Mesenteric fat pad (tissue), 1 donor: ENCODE measurements at places on chromosomes 2 and 18. TPM values are rescaled to one million over a fixed set of nuclear protein-coding genes. Genes with fewer than 3 reads are reported as not detected.

GRCh38 chr2:9858730-9859068, 15.4 kb downstream of the TAF1B start:
- no peak for DNase-seq

GRCh38 chr2:208415255-208415654, 8.7 kb downstream of the PTH2R start:
- DNase-seq: no peak

Gene PROKR1
- total RNA-seq: 1.3 TPM

Gene GALR1
- 0.03 TPM for total RNA-seq

Gene NEURL3
- total RNA-seq: not detected

Gene MPV17
- total RNA-seq: 61.9 TPM
